ENCODE measurements at places on chromosomes 7 and 10. TPM values are rescaled to one million over a fixed set of nuclear protein-coding genes. Genes with fewer than 3 reads are reported as not detected.
A peak's percentile ranks its signal among the peaks of the same experiment; 100 is the strongest.

AZGP1 gene
- not detected for total RNA-seq

ARHGEF35 gene
- total RNA-seq: 2.7 TPM

GRCh38 chr10:43816351-43817321, 168.0 kb upstream of the ZNF32 start:
- no peak for DNase-seq
- H3K4me3 ChIP-seq: no peak overlapping the region
- peaks cover 46% of the 10 kb centered on the region for H3K4me1 ChIP-seq
- no peaks in the 10 kb centered on the region for H3K27me3 ChIP-seq
- no peaks in the 10 kb centered on the region for H3K36me3 ChIP-seq
- H3K27ac ChIP-seq: peak overlapping the region; percentile 76

DNA sequence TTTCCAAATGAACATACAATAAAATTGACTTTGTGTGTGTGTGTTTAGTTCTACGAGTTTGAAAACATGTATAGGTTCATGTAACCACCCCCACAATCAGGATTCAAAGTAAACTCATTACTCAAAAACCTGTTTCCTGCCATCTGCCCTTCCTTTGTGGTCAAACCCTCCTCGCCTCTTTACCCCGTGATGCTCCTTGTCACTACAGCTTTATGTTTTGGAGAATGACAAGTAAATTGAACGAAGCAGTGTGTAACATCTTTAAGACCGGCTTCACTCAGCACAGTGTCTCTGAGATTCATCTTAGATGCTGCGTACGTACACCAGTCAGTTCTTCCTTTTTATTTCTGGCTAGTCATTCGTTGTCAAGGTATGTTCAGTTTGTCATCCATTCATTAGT, 54.6 kb upstream of the MKI67 start:
- peaks cover 8% of the 10 kb centered on the region for H3K27me3 ChIP-seq
- no peak overlapping the region for H3K4me3 ChIP-seq
- H3K27ac ChIP-seq: no peak overlapping the region
- H3K36me3 ChIP-seq: peaks cover 1% of the 10 kb centered on the region
- H3K4me1 ChIP-seq: no peaks in the 10 kb centered on the region

- no peak overlapping the region for H3K4me3 ChIP-seq
- no peak overlapping the region for H3K27ac ChIP-seq
- H3K36me3 ChIP-seq: no peaks in the 10 kb centered on the region
- no peak for DNase-seq
- H3K4me1 ChIP-seq: no peaks in the 10 kb centered on the region
- H3K27me3 ChIP-seq: peaks cover 3% of the 10 kb centered on the region
Observed at GRCh38 chr10:11691319-11691755, 50.8 kb upstream of the ECHDC3 start.

- DNase-seq: no peak
- H3K36me3 ChIP-seq: no peaks in the 10 kb centered on the region
- H3K27me3 ChIP-seq: no peaks in the 10 kb centered on the region
- peaks cover 12% of the 10 kb centered on the region for H3K4me1 ChIP-seq
Observed at GRCh38 chr7:79421751-79422150, 31.7 kb downstream of the MAGI2 start.

- H3K4me1 ChIP-seq: peaks cover 45% of the 10 kb centered on the region
- DNase-seq: no peak
- H3K4me3 ChIP-seq: no peak overlapping the region
- no peaks in the 10 kb centered on the region for H3K27me3 ChIP-seq
- H3K27ac ChIP-seq: no peak overlapping the region
Observed at GRCh38 chr10:110969183-110969582, 49.8 kb downstream of the SHOC2 start.

- no peak overlapping the region for H3K27ac ChIP-seq
- no peaks in the 10 kb centered on the region for H3K36me3 ChIP-seq
- DNase-seq: no peak
- H3K4me3 ChIP-seq: no peak overlapping the region
- H3K4me1 ChIP-seq: no peaks in the 10 kb centered on the region
Observed at GRCh38 chr7:21867816-21868575, 77.7 kb downstream of the CDCA7L start.
